Mesenteric fat pad (tissue), 1 donor: ENCODE measurements at places on chromosomes 2 and 18. TPM values are rescaled to one million over a fixed set of nuclear protein-coding genes. Genes with fewer than 3 reads are reported as not detected.

DNA sequence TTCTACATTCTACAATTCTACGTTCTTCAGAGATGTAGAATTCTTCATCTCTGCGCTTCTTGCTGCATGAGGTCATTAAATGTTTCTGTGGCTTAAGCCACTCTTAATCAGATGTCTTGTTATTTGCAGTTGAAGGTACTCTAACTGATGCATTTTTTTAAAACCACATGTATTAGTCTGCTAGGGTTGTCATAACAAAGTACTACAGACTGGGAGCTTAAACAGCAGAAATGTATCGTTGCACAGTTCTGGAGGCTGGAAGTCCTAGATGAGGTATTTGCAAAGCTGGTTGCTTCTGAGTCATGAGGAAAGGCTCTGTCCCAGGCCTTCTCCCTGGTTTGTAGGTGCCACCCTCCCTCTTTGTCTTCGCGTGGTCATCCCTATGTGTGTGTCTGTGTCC is 176.3 kb upstream of the GLI2 start:
- no peak for DNase-seq

DNA sequence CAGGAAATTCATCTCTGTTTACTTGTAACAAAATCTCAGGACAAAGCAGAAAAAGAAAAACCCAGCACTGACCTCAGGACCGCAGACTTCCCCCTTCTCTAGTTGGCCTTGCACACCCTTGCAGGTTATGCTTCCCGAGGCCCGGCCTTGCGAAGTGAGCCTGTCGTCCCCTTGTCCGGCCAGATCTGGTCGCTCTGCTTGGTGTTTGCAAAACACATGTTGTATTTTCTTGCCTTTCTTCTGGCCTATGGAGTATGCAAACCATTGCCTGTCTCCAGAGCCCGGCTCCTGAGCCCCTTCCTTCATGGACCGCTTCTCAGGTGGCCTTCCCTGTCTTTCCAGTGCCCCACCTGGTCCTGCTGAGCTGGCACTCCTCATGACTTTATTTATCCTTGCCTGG is 4.8 kb downstream of the IMPA2 start:
- DNase-seq, result no peak

DNA sequence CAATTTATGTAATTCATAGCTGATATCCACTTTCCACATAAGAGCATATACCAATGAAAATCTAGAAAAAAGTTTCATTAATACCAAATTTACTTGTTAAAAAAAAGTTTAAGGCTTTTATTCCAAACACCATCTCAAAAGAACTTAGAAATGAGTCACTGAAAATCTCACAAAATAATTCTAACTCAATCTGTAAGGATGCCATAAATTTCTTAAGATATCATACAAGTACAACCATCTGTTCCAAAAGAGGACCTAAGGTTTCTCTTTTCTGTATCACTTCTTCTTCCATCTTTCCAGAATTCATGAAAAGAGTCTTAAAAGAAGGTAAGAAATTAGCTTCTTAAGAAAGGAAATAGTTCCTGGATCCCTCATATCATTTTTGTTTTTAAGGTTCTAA is 60.4 kb downstream of the TRIP12 start:
- DNase-seq, result no peak

- DNase-seq, result peak; percentile 67
Measured at GRCh38 chr18:79864006-79864725, 66.4 kb downstream of the KCNG2 start.

GRCh38 chr2:134539981-134540380 is 178.8 kb downstream of the TMEM163 start:
- no peak for DNase-seq

CD226 gene
- total RNA-seq, result 1.4 TPM

DNA sequence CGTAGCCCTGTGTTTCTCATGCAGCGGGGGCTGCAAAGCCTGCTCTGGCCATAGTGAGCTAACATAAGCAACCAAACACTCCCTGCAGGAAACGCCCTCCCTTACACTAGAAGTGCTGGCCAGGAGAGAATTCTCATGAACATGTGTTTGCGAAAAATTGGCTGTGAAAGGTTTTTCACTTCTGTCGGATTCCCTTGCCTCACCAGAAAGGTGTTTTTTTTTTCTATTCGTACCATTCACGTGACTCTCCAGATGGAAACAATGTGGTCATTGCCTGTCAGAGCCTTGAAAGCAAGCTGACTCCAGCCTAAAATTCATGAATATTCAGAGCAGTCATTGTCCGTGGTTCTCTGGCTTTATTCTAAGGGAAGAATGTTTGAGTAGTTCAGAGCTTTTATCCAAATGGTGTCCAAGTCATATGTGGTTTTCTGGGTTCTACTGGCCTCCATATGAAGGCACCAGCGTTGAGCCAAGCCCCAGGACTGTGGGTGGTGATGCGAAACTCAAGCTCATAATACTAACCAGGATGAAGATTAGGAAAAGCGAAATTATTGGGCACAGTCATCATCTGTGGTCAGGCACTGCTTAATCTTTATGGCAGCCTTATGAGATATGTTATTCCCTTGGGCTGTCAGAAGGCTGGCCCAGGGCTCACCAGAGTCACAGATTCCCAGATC is 236.4 kb downstream of the ALPK2 start:
- no peak for DNase-seq

FEV gene
- total RNA-seq, result not detected

- no peak for DNase-seq
Measured at GRCh38 chr2:85353876-85354285, 447 bp downstream of the RETSAT start.

ANKRD36C gene
- 23.6 TPM for total RNA-seq

OR6B2 gene
- not detected for total RNA-seq

- DNase-seq, result no peak
Measured at GRCh38 chr18:40576507-40577115, 1378.4 kb upstream of the PIK3C3 start.

INPP1 gene
- total RNA-seq, result 27.6 TPM

- DNase-seq, result no peak
Measured at GRCh38 chr2:61660511-61661388, 122.6 kb upstream of the XPO1 start.

DNA sequence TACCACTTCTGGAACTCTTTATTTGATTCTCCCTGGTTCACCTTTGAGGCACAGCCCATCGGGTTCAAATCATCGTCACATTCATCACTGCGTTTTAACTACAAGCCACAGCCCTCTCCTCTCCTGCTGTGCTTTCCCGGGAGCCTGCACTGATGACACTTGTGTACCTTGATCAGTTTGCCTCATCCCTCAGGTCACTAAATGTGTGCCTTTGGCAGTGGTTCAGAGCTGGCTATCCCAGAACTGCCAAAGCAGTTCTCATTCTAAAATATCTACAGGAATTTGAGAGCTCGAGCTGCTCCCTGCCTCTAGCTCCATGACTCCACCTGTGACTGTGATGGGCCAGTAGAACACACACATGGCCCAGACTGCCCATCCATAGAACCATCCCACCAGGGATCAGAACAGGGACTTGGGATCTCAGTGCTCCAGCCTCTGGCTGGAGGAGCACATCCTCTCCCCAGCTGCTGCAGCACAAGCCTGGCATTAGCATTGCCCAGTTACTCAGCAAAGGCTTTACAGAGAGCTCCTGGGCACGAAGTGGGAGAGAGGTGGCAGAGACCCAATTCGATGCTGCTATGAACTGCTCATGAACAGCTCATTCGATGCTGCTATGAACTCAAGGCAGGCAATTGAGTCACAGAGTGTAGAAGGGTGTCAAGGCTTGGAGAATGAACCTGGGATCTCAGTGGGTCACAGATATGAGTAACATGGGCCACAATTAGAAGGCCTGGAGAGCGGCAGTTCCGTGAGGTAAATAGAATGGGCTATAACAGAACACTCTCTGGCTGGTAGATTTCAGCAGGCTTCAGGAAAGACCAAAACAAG is 41.9 kb downstream of the EVA1A start:
- no peak for DNase-seq

DNA sequence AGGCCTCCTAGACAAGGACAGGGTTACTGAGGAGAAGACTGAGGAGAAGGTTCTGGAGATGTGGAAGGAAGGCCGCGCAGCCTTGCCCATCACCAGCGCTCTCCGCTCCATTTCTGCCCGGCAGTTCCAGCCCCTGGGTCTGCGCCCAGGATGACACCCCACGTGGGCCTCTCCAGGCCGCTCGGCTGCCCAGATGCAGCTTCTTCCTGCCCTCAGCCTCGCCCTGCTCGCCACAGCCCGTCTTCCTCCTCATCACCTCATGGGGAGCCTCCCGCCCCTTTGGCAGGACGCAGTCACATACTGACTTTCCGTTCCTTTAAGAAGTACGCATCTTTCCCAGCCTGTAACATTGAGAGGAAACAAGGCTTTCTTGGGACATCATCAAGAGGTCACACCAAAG is 37.1 kb downstream of the SNTG2 start:
- no peak for DNase-seq

DNA sequence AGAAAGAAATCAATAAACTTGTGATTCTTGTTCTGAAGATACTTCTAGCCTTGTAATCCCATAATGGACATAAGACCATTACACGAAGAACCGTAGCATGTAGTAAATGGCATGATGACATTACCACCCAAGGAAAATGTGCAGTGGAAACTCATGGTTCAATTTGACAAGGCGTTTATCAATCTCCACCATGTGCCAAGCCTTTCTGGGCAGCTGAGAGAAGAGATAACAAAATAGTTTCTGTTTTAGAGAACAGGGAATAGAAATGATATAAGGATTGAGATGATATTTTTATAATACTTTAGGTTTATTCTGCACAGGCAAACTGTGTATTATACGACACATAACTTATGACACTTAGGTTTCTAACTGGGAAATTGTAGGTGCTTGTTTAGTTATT is 19.2 kb downstream of the ABI2 start:
- no peak for DNase-seq

DNA sequence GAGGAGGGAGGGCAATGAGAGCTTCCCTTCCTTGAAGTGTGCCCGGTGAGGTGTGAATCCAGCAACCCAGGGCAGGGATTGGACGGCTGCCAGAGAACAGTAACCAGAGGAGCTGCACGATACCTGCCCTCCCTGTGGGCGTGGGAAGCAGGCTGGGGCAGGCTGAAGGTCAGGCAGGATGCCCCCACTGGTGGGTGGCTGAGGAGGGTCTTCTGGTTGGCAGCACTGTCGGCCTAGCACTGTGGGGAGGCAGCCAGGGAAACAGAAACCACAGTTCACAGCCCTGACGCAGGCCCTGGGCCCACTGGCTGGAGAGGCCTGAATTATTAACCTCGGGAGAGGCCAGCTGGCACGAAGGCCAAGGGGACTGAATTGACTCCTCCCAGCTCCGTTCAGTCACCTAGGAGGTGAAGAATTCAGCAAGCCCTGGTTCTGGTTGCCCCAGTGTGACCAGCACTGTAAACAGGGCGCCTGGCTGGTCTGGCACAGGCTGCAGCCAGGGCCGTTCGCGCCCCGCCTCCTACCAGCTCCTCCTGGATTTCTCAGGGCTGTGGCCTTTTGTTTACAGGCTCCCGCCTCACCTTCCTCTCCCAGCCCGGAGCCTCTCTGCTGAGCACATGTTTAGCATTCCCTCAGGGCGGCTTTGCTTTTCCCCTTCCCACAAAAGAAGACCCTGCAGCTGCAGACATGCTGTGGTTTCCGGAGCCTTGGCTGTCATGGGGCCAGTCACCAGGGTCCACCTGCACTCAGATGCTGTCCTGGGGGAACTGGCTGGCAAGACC is 97.8 kb downstream of the B3GNT2 start:
- DNase-seq, result peak; percentile 90

- DNase-seq, result no peak
Measured at GRCh38 chr2:80330527-80331450, 26.2 kb upstream of the LRRTM1 start.

SATB2 gene
- total RNA-seq, result 8.3 TPM

- DNase-seq, result no peak
Measured at GRCh38 chr18:14093307-14093915, 38.8 kb downstream of the ZNF519 start.

GRCh38 chr2:70128005-70128404 is 40.7 kb downstream of the PCBP1 start:
- DNase-seq, result no peak

DNA sequence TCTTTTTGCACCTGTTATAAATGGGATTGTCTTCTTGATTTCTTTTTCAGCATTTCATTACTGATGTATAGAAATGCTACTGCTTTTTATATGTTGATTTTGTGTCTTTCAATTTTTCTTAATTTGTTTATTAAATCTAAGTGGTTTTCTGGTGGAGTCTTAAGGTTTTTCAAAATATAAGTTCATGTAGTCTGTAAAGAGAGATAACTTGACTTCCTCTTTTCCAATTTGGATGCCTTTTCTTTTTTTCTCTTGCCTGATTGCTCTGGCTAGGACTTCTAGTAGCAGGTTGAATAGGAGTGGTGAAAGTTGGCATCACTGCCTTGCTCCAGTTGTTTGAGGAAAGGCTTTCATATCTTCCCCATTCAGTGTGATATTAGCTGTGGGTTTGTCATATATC is 28.6 kb upstream of the GALNT5 start:
- no peak for DNase-seq

- DNase-seq, result no peak
Measured at GRCh38 chr2:39139511-39140237, 18.8 kb upstream of the SOS1 start.

DNA sequence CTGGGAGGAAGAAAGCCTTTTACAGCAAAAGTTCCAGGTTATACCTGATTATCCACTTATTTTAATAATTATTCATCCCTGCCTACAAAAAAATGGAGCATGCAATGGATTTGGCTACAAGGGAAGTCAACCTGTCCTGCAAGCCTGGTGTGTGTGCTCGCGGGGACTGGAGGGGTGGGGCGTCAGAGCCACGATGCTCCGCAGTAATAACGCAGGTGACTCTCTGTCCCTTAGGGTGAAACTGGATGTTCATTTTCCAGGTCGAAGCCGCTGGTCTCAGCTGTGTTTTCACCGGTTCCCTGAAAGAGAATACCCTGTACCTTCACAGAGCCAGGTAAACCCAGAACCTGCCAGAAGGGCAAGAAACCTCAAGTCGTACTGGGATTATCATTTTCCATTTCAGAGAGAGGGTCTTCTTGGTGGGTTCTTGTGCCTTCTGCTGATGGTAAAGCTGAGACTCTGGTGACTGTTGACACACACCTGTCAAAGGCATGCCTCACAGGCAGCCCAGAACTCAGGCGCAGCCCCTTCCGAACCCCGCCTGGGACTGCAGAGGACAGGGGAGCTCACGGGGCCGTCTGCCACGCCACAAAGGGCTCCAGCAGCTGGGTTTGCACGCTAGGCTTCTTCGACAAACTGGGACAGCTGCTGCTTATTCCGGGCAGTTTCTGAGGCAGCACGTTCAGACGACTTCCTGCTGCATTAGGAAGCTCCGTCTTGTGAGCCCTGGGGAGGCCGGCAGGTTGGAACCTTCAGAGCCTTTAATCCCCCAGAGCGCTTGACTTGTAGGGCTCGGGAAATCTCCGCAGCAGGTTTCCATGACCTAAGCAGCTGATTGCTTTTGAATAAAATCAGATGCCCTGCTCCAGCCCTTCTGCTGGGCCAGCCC is 58.6 kb downstream of the KCNG2 start:
- DNase-seq, result no peak

RNU2-63P gene
- 7.5 TPM for total RNA-seq

GRCh38 chr2:56202381-56203121 is 18.8 kb downstream of the CCDC85A start:
- DNase-seq, result no peak

DNA sequence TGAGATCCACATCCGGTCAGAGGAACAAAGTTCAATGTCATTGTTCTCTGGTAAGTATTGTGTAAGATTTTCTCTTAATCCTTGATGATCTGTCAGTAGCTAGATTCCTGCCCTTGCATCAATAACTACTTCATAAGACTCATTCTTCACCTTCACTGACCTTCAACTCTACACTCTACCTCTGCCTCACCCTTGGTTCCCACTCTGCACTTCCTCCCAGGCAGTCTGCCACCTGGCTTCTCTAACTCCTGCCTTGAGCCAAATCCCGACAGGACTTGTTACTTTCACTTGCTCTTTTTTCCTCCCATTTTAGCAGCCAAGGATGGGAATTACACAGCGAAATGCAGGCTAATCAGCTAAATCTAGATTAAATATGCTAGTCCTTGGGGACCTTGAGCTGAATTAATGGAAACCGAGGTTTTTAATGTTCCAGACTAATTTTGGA is 190.7 kb downstream of the DLGAP1 start:
- no peak for DNase-seq
